ENCODE measurements at places on chromosomes 3 and 15.

- no peaks in the 10 kb centered on the region for H3K36me3 ChIP-seq
- no peaks in the 10 kb centered on the region for H3K4me1 ChIP-seq
- H3K4me3 ChIP-seq, result no peak overlapping the region
- H3K27me3 ChIP-seq, result no peaks in the 10 kb centered on the region
Measured at GRCh38 chr3:168596175-168596823, 500.6 kb upstream of the GOLIM4 start.

- H3K4me3 ChIP-seq, result peak within 1 kb of the TSS; percentile 97
- peaks cover 6% of the 10 kb centered on the region for H3K36me3 ChIP-seq
- DNase-seq, result peak; percentile 81
- H3K27ac ChIP-seq, result peak within 1 kb of the TSS; percentile 92
- H3K4me1 ChIP-seq, result peaks cover 18% of the 10 kb centered on the region
- no peaks in the 10 kb centered on the region for H3K27me3 ChIP-seq
Measured at GRCh38 chr3:44477312-44478030, at the start of gene ZNF445. TSS of gene ZNF445 (minus strand) at chr3:44477670. CDS start at chr3:44455549, 22,121 bp downstream.

GRCh38 chr15:75037685-75038084, 14.3 kb downstream of the PPCDC start:
- peak overlapping the region; percentile 71 for H3K4me3 ChIP-seq
- peaks cover 18% of the 10 kb centered on the region for H3K36me3 ChIP-seq
- peak overlapping the region; percentile 90 for H3K27ac ChIP-seq
- no peaks in the 10 kb centered on the region for H3K27me3 ChIP-seq

- no peak for DNase-seq
- peaks cover 3% of the 10 kb centered on the region for H3K27me3 ChIP-seq
- H3K4me3 ChIP-seq, result no peak overlapping the region
- no peaks in the 10 kb centered on the region for H3K36me3 ChIP-seq
- no peak overlapping the region for H3K27ac ChIP-seq
- no peaks in the 10 kb centered on the region for H3K4me1 ChIP-seq
Measured at GRCh38 chr3:9316881-9317361, 45.9 kb upstream of the THUMPD3 start.

DNA sequence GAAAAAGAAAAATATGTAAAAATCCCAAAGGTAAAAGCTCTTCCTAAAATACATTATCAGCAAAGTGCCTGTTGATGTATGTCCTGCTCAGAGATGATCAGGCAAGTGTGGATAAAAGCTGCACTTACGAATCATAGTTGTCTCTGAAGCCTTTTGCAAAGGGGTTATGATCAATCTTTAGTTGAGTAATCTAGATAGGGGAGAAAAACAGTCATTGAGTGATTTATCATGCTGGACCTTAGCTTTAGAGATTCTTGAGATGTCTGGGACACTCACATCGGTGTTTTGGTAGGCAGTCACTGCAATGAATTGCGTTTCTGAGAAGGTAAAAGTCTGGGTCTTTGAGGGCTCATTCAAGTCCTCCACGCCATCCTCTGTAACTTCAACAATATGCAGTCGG, 3.7 kb downstream of the EOMES start:
- H3K4me1 ChIP-seq, result peaks cover 30% of the 10 kb centered on the region
- no peak overlapping the region for H3K27ac ChIP-seq
- DNase-seq, result no peak
- H3K4me3 ChIP-seq, result no peak overlapping the region
- H3K27me3 ChIP-seq, result peaks cover 73% of the 10 kb centered on the region

DNA sequence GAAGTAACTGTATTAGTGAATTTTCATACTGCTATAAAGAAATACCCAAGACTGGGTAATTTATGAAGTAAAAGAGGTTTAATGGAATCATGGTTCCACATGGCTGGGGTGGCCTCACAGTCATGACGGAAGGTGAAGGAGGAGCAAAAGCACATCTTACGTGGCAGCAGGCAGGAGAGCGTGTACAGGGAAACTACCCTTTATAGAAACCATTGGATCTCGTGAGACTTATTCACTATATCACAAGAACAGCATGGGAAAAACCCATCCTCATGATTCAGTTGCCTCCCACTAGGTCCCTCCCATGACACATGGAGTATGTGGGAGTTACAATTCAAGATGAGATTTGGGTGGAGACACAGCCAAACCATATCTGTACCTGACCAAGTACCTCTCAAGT, 812.3 kb upstream of the ALCAM start:
- DNase-seq, result no peak
- H3K36me3 ChIP-seq, result no peaks in the 10 kb centered on the region
- no peaks in the 10 kb centered on the region for H3K27me3 ChIP-seq
- no peak overlapping the region for H3K4me3 ChIP-seq

DNA sequence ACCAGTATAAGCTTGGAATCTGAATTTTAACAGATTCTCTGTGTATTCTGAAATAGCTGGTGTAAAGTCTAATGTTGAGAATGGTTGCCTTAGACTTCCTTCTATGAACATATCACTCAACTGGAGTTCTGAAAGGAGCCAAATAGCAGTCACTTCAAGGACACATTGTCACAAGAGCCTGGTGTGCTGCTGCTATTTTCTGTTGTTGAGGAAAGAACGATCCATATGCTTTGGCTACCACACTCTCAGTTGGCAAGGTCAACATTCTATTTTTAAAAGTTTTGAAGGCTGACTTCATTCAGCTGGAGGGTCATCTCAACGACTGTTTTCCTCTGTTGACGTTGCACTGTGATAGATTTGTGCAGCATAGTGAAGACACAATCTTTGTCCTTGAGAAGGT, 248.7 kb downstream of the TUSC7 start:
- H3K36me3 ChIP-seq, result no peaks in the 10 kb centered on the region
- H3K4me1 ChIP-seq, result no peaks in the 10 kb centered on the region
- H3K27me3 ChIP-seq, result no peaks in the 10 kb centered on the region
- no peak overlapping the region for H3K4me3 ChIP-seq

GRCh38 chr15:74867466-74868038, 5.6 kb downstream of the SCAMP2 start:
- peaks cover 59% of the 10 kb centered on the region for H3K36me3 ChIP-seq
- peaks cover 61% of the 10 kb centered on the region for H3K4me1 ChIP-seq
- DNase-seq, result no peak

GRCh38 chr15:98787936-98788757, 139.8 kb downstream of the IGF1R start:
- DNase-seq, result no peak
- H3K27me3 ChIP-seq, result no peaks in the 10 kb centered on the region
- H3K36me3 ChIP-seq, result no peaks in the 10 kb centered on the region
- H3K27ac ChIP-seq, result no peak overlapping the region
- H3K4me3 ChIP-seq, result no peak overlapping the region
- peaks cover 22% of the 10 kb centered on the region for H3K4me1 ChIP-seq

GRCh38 chr15:36161108-36161507, 418.3 kb upstream of the CDIN1 start:
- no peak overlapping the region for H3K4me3 ChIP-seq
- H3K27me3 ChIP-seq, result no peaks in the 10 kb centered on the region
- no peak overlapping the region for H3K27ac ChIP-seq

- H3K4me1 ChIP-seq, result peaks cover 2% of the 10 kb centered on the region
- H3K27me3 ChIP-seq, result peaks cover 6% of the 10 kb centered on the region
- DNase-seq, result no peak
- H3K36me3 ChIP-seq, result no peaks in the 10 kb centered on the region
Measured at GRCh38 chr3:98109807-98110549, 20.5 kb upstream of the OR5H1 start.
